Hair follicular keratinocyte (primary cell): ENCODE measurements at places on chromosomes 3 and 15. TPM values are rescaled to one million over a fixed set of nuclear protein-coding genes. Genes with fewer than 3 reads are reported as not detected.

Gene GPR171
- total RNA-seq, result not detected in 2 replicates

Gene OR5K3
- not detected in 2 replicates for total RNA-seq

Gene NMNAT3
- 0.62 and 4.0 TPM in 2 replicates for total RNA-seq

Gene PIGBOS1
- total RNA-seq, result 9.6 and 27.6 TPM in 2 replicates

Gene MOBP
- total RNA-seq, result not detected in 2 replicates

Gene POLG
- 75.7 and 86.0 TPM in 2 replicates for total RNA-seq

Gene SETD5
- total RNA-seq, result 41.3 and 42.8 TPM in 2 replicates

Gene SOX2
- not detected in 2 replicates for total RNA-seq

Gene GOLGA8G
- total RNA-seq, result not detected in 2 replicates

Gene GATM
- 0.61 TPM in 1 of 2 replicates, not detected in the other for total RNA-seq
